Naive B cell (primary cell): ENCODE measurements at places on chromosomes 5 and 9. TPM values are rescaled to one million over a fixed set of nuclear protein-coding genes. Genes with fewer than 3 reads are reported as not detected.

Gene PPP2R2B
- polyA plus RNA-seq, result not detected

Gene TRIM7
- polyA plus RNA-seq, result not detected

Gene BTNL9
- 0.49 TPM for polyA plus RNA-seq

Gene FBXO4
- polyA plus RNA-seq, result 33.3 TPM

Gene CHMP5
- 45.4 TPM for polyA plus RNA-seq

Gene ACO1
- polyA plus RNA-seq, result 10.4 TPM

Gene ALDH1A1
- polyA plus RNA-seq, result 0.79 TPM

Gene F12
- 1.4 TPM for polyA plus RNA-seq

Gene CDO1
- polyA plus RNA-seq, result not detected

Gene CAMK4
- 0.40 TPM for polyA plus RNA-seq

Gene LCNL1
- polyA plus RNA-seq, result not detected

Gene ELAVL2
- not detected for polyA plus RNA-seq

Gene CDC20B
- polyA plus RNA-seq, result not detected

Gene HMHB1
- not detected for polyA plus RNA-seq

Gene DOK3
- 28.4 TPM for polyA plus RNA-seq

Gene LCN9
- polyA plus RNA-seq, result not detected

Gene OLFM1
- polyA plus RNA-seq, result not detected

Gene ADGRV1
- polyA plus RNA-seq, result not detected

Gene C1QTNF2
- polyA plus RNA-seq, result not detected

Gene LCP2
- polyA plus RNA-seq, result 28.7 TPM

Gene BTNL3
- not detected for polyA plus RNA-seq

Gene EQTN
- polyA plus RNA-seq, result 0.37 TPM
